ENCODE measurements at places on chromosomes 11 and 22. TPM values are rescaled to one million over a fixed set of nuclear protein-coding genes. Genes with fewer than 3 reads are reported as not detected.

Gene OR8G5
- not detected for total RNA-seq

Gene CLDN5
- 180 TPM for total RNA-seq

GRCh38 chr11:124920870-124921609 is 2.0 kb downstream of the HEPN1 start:
- no peaks in the 10 kb centered on the region for H3K27me3 ChIP-seq
- H3K27ac ChIP-seq, result peak overlapping the region; percentile 13
- peak overlapping the region; percentile 23 for H3K4me3 ChIP-seq
- H3K4me1 ChIP-seq, result no peaks in the 10 kb centered on the region
- H3K36me3 ChIP-seq, result no peaks in the 10 kb centered on the region

DNA sequence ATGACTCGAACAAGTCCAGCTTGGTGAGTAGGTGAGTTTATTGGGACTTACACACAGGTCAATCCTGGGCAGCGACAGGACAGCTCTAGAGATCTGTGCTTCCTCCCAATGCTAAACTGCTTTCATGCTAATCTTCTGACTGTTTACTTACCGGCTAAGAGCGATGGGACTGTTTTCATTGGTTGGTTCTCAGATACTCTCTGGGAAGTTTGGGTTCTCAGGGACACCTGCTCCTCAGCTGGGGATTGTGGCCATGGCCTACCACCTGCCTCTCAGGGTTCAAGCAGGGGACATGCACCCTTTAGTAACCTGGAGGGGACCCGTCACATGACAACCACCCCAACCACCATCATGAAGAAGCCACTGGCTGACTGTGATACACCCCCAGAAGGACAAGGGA is 13.1 kb downstream of the APOL2 start:
- no peak overlapping the region for H3K4me3 ChIP-seq
- no peaks in the 10 kb centered on the region for H3K4me1 ChIP-seq
- no peak for DNase-seq
- peaks cover 11% of the 10 kb centered on the region for H3K36me3 ChIP-seq

DNA sequence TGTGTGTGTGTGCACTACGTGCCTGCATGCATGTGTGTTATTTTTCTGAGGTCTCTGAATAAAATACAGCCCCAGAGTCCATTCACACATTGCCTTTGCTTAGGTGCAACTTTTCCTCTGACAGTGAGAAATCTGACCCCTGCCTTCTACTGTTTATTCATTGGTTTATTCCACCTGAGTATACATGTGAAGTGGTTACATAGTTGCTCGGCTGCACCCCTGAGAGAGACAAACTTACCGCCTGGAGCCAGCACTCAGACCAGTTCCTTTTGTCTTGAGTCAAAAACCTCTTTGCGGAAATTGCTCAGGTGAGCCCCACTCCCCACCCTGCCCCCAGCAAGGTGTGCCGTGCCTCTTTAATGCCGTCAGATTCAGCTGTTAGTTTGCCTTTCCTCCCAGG is 363.6 kb downstream of the BRD1 start:
- H3K36me3 ChIP-seq, result no peaks in the 10 kb centered on the region
- DNase-seq, result peak; percentile 9
- H3K4me3 ChIP-seq, result no peak overlapping the region
- H3K4me1 ChIP-seq, result peaks cover 13% of the 10 kb centered on the region
- no peak overlapping the region for H3K27ac ChIP-seq
- H3K27me3 ChIP-seq, result no peaks in the 10 kb centered on the region

Data from thyroid gland (tissue), 4 donors.